ENCODE measurements at places on chromosomes 3 and 15.

- no peak for DNase-seq
Observed at GRCh38 chr3:186719945-186720739, 3.0 kb downstream of the KNG1 start.

DNA sequence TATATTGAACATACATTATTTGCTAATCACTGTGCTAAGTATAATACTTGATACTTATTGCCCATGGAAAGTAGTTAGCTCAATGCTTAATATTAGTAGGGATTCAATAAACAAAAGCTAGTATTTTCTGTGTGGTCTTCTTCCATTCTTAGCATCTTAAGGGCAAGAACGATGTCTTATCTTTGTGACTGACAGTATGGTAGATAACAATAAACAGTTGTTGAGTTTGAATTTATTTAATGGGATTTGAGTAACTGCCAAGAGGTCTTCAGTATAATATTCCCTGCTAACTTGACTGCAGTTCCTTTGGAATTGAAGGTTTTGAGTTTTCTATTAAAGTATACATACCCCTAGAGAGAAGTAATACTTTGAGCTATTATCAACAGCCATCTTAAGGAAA is 70.1 kb downstream of the ZNF609 start:
- DNase-seq: no peak

- DNase-seq: no peak
Observed at GRCh38 chr3:63202529-63202928, 75.6 kb upstream of the SYNPR start.

DNA sequence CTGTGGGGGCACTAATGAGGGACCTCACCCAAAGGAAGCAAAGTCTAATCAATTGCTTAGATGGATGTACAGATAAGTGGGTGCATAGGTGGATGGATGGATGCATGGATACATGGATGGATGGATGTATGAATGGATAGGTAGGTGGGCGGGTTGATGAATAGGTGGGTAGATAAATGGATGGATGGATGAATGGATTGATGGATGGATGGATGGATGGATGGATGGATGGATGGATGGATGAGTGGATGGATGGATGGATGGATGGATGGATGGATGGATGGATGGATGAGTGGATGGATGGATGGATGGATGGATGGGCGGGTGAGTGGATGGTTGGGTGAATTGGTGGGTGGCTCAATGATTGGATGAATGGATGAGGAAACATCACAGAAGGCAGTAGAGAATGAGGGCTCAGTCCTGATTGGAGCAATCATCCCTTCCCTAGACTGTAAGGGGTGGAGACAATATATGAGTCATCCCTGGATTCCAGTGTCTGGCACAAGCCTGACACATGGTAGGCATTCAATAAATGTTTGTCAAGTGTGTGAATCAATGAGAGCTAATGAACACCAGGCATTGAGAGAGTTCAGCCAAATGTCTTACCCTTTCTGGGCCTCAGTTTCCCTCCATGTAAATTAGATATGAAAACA is 40.4 kb upstream of the PXYLP1 start:
- peak; percentile 6 for DNase-seq

Measured in fibroblast of skin of right biceps (primary cell).